Activated CD4-positive, alpha-beta memory T cell treated with anti-CD3 and anti-CD28 coated beads, Interleukin-2, amount 10 ng/mL, durations not matched to agents 7 days and 5 days (primary cell): ENCODE measurements at places on chromosomes 5 and 9. TPM values are rescaled to one million over a fixed set of nuclear protein-coding genes. Genes with fewer than 3 reads are reported as not detected.

SLC6A3 gene
- total RNA-seq: not detected

PCDHA4 gene
- not detected for total RNA-seq

ERGIC1 gene
- 37.2 TPM for total RNA-seq

B4GALT1 gene
- 69.2 TPM for total RNA-seq

TAF1L gene
- not detected for total RNA-seq

CA9 gene
- total RNA-seq: 1.1 TPM

DNA sequence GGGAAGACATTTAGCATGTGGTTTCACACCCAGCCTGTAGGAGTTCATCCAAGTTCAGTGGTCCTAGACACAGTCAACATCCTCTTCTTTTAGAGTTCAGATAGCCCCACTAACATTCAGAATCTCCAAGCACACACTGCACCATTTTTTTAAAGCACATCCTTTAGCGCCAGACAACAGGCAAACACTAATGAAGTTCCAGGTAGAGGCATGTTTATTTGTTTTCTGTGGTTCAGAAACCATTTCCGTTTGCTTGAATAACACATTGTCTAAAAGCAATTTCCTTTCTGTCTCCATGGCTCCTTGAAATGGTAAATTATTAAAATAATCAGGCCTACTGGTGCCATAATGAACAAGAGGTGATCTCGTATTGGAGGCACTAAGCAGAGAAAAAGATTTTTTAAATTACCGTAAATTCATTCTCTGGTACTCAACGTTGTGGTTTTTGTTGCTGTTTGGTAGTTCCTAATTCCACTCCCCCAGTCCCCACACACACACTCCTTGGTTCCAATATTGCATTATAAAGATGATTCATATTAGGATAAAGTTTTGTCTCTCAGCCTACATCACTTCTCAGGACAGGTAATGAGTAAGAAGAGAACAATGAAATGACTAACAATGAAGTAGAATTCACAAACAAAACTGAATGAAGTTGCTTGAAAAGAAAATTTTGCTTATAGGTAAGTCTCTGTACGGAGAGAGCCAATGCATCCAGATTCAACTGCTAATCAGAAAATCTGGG is 153.1 kb downstream of the PCSK1 start:
- no peak for DNase-seq

DNA sequence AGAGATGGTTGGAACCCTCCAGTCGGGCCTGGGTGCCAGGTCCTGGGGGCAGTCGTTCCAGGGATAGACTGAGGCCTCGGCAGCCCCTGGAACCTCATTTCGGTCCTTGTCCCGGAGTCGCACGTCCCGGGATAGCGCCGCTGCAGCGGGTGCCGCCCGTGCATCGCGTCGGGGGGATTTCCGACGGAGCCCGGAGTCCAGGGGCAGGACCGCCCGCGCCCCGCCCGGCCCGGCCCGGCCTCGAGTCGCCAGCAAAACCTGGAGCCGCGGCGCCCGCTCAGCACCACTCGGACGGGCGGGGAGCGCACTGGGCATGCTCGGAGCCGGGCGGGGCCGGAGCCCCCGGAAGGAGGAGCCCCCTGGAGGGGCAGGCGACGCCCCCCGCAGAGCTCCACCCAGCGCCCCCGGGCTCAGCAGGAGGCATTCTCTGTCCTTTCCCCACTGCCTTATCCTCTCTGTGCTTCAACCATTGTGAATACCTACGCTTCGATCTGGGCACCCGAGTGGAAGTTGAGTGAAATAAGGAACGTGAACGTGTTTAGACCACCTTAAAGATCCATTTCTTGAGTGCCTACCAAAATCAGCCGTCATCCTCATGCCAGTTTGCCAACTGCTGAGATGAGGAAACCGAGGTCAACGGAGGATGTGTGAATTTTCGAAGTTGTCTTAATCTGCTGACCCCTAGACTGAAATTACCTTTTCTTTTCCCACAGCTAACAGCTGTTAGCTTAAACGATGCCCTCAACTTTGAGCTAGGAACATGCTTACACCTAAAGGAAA is 1.7 kb upstream of the PTPN3 start:
- no peak for DNase-seq

GRCh38 chr5:138482638-138483037 is 17.4 kb downstream of the EGR1 start:
- DNase-seq: no peak

- DNase-seq: no peak
Measured at GRCh38 chr5:78360674-78360923, 182 bp downstream of the SCAMP1 start.

DNA sequence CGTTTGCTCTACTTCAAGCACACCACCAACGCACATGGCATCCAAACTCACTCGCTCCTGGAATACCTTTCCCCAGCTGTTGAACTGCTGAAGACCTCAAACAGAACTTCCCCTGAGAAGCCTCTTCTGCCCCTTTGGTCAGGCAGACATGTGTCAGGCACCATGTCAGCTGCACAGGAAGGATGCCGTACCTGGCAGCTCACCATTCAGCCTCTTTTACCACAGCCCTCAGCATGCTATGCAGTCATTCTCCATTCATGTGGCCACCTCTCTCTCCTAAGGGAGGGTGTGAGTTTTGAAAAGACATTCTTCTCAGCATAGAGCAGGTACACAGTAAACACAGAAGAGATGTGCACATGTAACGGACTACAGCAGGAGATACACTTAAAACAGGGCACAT is 14.2 kb downstream of the IL4 start:
- DNase-seq: peak; percentile 63

DNA sequence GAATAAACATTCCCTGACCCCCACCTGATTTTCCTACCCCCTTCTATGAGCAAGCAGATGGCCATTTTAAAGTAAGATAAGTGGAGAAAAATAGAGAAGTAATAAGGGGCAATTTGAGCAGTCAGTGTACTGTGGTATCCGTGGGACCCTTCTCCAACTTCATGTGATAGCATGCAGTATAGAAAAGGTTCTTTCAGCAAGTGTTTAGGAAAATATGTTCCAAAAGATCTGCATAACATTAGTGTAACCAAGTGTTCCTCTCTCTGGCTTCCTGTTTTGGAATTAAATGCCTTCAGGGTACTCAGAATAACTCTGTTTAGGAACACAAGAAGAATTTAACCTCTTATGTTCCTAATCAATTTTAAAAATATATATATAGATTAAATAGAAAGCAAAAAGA is 134.9 kb downstream of the ATG10 start:
- DNase-seq: no peak

DNA sequence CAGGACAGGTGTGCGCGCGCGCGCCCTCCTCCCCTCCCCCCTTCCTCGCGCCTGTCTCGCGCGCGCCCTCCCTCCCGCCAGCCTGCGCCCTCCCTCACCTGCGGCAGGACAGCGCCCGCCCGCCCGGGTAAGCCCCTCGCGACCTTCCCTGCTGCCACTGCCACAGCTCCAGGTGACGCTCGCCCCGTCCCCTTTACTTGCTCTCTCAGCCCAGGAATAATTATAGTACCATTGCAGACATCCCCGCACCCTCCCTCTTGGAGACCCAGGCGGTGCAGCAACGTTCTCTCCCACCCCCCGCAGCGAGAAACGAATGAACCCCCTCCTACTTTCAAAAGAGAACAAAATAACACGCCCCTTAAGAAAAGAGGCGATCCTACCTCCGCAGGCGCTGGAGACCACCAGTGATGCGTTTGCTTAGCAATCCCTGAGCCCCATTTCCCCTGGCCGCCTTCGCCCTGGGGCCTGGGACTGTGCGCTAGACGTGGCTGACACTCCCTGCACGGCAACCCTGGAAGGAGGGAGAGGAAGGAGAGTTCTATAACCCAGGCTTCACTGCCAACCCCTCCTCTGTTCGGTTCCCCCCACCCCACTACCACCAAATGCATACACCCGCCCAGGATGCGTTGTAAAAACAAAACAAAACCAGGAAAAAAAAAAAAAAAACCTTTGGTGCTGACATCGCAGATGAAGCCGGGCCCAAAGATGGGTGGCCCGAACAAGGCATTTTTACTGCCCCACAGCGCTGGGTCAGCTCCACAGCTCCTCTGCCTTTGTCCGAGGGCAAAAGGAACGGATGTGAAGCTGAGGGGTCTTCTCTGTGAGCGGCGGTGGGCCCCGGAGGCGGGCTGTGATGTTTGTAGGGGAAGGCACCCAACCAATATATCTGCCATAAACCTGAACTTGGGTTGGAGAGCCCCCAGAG is 5.6 kb upstream of the PURA start:
- peak; percentile 38 for DNase-seq

- no peak for DNase-seq
Measured at GRCh38 chr9:16202221-16202620, 649.4 kb downstream of the CCDC171 start.

- DNase-seq: no peak
Measured at GRCh38 chr5:4518903-4519672, 621.0 kb upstream of the ADAMTS16 start.
